ENCODE measurements at places on chromosomes 6 and 20.
A peak's percentile ranks its signal among the peaks of the same experiment; 100 is the strongest.

DNA sequence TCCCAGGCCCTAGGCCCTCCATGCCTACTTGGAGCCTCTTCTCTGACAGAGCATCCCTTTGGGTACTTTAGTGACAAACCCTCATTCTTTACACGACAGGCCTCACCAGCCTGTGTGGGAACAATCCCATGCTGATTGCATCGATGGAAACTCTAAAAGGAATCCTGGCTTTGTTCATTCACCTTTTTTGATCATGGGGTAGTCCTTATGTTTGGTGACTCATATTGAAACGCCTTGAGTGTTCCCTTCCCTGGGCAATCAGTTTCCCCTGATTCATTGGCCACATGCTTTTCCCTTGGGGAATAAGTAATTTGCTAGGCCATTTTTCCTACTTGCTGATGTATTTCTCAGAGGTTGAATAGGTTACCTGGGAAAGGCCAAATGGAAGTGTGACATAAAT lies 14.7 kb upstream of the TNFAIP3 start:
- DNase-seq = no peak

DNA sequence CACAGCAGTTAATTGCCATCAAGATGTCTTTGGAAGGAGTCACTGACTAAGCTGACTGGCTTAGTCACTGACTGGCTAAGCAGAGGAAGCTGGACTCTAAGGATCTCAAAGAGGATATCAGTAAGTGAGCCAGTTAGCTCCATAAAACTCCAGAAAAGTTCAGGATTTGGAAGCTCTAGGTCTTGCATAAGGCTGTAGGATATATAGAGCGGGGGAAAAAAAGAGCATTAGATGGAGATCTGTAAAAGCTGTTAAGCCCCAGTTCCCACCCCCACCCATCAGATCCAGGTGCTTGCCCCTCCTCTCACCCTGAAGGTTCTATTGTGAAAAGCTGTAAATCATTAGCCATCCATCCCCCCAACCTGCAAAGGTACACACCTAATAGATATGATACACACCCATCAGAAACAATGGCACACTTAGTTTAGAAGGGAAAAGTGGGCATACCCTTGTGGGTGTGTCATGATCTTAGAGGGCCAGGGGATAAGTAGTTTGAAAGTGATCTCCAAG lies 32.2 kb downstream of the CARMIL1 start:
- peak; percentile 72 for DNase-seq

DNA sequence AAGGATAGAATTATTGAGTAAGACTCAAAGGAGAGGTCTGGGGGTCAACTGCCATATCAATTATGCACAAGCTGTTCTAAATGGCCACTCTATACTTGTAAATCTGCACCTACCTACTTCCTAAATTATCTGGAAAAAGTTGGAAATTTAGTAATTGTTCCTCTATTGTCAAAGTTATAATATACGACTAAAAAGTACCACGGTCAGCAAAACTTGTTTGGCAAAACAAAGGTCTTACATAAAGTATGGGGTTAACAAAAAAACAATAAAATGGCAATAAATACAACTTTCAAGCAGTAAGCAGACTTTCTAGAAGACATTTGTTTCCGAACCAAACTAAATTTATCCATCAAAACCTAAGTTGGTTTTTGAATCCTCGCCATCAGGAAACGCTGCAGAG lies 309.7 kb downstream of the FRK start:
- no peak for DNase-seq

DNA sequence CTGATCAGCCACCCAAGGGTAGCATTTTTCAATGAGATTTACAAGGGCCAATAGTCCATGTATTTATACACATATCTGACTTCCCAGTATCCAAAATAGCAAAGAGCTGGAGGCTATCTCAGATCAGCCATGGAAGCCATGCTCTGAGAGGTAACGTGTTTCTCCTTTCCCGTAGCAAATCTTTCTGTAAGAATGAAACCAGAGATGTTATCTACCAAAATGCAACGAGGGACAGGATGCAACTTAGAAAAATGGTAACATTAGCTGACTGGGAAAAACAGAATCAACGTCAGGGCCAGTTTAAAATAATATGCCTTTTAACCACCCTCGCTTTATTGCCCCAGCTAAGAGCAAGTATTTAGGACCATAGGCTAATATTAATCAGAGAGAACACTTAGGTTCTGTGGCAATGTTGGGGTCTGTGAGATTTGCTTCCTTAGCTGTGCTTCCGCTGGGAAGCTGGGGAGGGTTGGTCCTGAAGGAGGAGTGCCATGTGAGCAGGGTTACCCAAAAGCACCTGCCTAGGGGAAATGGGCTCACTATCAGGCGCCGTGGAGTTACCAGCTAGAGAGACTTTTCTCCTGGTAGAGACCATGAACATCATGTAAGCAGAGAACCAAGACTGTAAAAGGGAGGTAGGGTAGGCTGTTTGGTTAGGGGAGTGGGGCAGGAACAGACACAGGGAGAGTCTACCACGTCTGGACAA lies 1.2 kb downstream of the ZNF831 start:
- no peak for DNase-seq

DNA sequence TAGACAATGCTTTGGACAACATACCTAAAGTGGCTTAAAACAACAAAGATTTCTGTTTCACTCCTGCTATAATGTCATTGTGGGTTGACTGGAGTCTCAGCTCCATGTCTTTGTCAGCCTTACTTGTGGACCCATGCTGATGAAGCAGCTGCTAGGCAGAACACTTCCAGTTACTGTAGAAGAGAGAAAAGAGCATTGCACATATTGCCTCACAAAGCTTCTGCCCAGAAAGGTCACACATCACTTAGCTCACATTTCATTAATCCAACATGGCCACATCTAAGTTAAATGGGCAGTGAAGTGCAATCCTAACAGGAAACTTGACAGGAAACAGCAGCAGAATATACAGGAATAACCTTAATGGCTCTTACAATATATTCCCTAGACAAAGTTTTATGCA lies 480.5 kb upstream of the HTR1E start:
- DNase-seq = no peak

DNA sequence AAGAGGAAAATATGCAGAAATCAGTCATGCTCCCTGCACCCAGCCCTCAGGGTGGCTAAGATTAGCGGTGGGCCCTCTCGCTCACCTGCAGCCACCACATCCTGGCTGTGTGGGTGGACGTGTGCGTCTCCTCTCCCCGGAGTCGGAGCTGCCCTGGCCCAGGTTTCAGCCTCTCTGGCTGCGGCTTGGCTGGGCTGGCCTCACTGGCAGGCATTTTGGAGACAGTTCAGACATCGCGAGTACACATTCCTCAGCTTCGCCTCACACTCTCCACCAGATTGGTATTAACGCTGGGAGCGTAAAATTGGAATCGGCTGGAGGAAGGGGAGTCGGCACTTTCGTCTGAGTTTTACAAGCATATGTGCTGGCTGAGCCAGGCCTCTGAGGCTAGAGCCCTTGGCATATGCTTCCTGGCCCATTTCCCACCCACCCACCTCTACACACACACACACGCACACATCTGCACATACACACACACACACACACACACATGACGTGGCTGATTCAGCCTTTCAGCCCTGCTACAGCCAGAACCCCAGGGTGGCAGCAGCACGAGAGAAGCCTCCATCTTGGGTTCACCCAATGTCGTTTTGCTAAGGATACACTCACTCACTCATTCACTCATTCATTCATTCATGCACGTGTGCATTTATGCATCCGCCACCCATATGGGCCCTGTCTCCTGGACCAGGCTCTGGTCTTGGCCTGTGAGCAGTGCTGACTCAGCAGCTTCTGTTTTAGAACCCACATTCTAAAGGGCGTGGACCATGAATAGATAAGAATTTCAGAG lies 42.9 kb downstream of the BCAS4 start:
- DNase-seq = peak; percentile 82

- DNase-seq = no peak
Observed at GRCh38 chr6:141587482-141588266, 545.1 kb upstream of the GJE1 start.

DNA sequence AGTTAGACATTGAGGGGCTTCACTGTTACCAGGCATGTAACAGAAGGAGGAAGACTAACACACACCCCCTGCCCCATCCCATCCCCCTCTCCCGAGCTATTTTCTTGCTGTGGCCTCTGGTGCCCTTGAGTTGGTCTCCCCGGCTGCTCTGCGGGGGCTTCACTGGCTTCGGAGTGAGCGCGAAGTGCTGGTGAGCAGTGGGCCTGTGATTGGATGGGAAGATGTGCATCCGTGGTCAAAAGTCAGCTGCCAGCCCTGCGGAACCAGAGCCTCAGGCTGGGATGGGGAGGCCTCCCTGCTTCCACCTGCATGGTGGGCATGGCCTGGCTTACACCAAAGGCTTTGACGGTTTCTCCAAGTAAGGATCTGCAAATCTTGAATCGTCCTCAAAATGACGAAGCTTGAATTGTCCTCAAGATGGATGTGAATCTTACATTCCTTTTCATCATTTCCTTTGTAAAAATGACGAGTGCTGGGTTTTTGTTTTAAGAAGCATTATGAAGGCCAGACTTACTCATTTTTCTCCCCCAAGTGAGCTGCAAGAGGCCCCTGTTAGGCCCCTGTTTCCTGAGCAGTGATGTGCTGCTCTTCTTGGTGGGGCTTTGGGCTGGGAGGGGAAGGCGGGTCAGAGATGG lies 23.7 kb downstream of the SPATA2 start:
- DNase-seq = peak; percentile 47

- DNase-seq = peak; percentile 92
Observed at GRCh38 chr6:170152989-170153388, 137.9 kb downstream of the DLL1 start.

DNA sequence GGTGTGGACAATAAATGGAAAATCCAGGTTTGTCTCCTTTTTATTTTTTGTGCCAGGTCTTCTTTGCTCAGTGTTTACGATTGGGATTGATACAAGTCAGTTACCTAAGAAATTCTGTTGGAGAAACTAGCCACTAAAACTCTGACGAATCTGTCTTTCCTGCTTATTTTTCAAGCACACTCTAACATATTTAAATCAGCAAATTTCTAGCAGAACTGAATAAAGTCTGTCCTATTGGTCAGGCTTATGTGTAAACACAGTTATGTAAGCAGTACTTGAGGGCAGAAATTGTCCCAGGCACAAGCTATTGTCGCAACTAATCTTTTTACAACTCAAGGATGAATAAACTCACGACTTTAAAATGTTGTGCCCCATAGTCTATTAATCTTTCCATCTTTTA lies 12.1 kb upstream of the EXOC2 start:
- DNase-seq = no peak

DNA sequence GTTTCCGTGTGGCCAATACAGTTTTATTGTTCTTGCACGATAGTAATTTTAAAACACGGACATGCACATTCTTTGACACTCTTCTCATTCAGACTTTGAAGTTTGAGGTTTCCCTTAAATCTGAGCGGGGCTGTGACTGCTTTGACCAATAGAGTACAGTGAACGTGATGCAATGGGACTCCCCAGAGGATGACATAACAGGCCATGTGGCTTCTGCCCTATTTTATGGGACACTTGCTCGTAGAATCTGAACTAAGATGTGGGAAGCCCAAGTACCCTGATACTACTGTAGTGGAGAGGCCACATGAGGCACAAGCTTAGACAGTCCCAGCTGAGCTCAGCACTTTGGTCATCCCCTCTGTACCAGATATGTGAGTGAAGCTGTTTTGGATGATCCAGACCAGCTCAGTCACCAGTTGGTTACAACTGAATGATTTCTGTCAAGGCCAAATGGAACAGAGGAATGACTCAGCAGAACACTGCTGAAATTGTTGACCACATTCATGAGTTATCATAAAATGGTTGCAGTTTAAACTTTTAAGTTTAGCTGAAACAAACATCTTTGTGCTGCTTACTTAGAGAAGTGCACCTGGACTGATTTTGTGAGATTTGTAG lies 279.4 kb downstream of the RFPL4B start:
- DNase-seq = no peak

DNA sequence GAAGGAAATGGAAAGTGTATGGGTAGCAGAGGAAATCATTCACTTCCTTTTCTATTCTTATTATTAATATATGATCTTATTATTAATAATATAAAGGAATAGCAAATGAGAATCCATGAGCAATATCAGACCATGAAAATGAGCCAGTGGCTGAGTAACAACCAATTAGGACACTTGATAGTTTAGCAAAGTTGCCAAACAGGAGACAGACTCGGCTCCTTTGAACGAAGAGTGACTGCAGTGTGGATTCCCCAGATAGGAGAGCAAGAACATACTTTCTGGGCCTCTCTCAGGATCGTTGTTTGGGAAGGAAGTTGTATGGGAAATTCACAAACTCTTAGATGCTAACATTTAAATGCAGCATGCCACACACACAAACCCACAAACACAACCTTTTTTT lies 222.0 kb downstream of the KHDC1L start:
- DNase-seq = no peak

GRCh38 chr6:53264915-53265607 lies 83.7 kb downstream of the ELOVL5 start:
- no peak for DNase-seq

DNA sequence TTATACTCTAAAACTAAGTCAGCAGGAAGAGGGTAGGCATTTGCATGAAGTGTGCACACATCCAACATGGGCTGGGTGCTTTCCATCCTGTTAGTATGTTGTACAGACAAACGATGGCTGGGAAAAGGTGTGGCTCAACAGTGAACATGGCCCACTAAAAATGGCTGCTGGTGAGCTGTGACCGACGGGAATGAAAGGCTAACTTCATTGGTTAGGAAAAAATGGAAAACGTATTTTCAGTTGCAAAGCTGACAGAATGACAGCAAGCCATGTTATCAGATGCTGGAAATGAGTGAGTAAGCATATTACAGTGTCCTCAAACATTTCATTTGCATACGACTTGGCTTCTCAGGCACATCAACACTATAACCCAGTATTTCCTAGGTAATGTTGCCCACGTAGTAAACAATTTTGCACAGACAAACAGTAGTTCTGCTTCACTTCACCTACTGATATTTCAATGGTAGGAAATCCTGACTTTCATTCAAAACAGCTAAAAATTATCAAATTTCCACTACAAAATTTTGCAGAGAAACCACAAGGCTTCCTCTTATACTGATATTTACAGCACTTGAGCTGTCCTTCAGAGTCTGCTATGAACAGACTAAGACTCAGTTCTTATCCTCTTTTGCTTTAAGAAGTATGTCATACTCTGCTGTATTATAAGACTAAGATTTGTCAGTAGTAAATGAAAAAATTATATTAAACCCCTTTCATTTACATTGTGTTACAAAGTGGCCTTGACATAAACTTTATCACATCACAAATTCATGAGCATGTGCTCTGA lies 98.9 kb downstream of the IRF4 start:
- no peak for DNase-seq

DNA sequence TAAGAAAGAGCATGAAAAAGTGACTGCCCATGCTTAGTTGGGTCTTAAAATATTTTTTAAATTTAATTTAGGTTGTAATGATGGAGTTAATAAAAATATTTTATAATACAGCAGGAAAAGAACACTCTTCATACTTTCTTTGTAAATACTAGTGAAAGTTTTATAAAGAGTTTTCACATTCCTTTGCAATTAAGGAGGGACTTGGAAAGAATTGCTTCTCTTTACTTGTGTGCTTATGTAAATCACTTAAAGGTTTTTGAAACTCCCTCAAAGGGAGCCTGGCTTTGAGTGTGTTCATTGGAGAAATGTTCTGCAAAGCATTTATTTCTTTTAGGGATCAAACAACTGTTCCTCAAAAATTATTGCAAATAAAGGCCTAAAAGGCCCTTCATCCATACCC lies 11.6 kb upstream of the TFAP2B start:
- DNase-seq = no peak

- DNase-seq = no peak
Observed at GRCh38 chr6:20875369-20875963, 341.2 kb downstream of the CDKAL1 start.

GRCh38 chr6:8888468-8888867 lies 453.1 kb upstream of the SLC35B3 start:
- no peak for DNase-seq

GRCh38 chr20:21505810-21506530 lies 7.9 kb downstream of the NKX2-2 start:
- DNase-seq = peak; percentile 75

- no peak for DNase-seq
Observed at GRCh38 chr20:51653226-51653625, 110.7 kb upstream of the NFATC2 start.

Measured in islet precursor cell (in vitro differentiated cells).